Urothelium cell line (cell line): ENCODE measurements at places on chromosomes 4 and X.

DNA sequence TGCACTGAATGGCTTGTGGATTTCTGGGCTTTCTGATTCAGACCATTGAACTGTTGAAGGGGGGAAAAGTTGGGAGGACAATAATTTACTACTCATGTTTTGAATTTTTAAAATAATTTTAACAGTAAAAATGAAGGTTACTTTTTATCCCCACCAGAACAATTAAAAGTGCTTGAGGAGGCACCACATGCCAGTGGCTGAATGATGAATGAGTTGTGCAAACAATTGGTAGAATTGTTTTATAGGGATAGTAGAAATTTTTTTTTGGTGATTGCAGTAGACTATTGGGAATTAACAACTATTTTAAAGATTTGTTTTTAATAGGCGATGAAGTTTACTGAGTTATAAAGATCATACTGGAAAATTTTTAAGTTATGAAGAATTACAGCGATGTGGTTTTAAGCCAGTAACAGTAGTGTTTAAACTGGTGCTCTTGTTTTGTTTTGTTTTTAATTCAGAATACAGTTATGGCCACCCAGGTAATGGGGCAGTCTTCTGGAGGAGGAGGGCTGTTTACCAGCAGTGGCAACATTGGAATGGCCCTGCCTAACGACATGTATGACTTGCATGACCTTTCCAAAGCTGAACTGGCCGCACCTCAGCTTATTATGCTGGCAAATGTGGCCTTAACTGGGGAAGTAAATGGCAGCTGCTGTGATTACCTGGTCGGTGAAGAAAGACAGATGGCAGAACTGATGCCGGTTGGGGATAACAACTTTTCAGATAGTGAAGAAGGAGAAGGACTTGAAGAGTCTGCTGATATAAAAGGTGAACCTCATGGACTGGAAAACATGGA is 2.7 kb downstream of the REST start:
- DNase-seq: no peak

DNA sequence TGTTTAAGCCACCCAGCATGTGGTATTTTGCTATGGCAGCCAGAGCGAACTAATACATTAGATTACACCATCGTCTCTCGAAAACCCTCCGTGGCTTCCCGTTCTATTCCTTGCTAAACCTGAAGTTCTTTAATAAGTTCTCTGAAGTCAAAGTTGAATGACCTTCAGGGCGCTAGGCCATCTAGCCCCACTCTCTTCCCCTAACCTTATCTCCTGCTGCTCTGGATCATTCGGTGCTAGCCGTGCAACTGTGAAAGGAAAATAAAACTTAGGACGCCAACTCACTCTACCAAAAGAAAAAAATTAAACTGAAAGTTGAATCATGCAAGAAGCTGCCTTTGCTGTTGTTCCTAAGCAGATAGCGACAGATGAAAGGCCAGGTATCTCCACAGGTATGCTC is 40.0 kb downstream of the CHRNA9 start:
- no peak for DNase-seq

DNA sequence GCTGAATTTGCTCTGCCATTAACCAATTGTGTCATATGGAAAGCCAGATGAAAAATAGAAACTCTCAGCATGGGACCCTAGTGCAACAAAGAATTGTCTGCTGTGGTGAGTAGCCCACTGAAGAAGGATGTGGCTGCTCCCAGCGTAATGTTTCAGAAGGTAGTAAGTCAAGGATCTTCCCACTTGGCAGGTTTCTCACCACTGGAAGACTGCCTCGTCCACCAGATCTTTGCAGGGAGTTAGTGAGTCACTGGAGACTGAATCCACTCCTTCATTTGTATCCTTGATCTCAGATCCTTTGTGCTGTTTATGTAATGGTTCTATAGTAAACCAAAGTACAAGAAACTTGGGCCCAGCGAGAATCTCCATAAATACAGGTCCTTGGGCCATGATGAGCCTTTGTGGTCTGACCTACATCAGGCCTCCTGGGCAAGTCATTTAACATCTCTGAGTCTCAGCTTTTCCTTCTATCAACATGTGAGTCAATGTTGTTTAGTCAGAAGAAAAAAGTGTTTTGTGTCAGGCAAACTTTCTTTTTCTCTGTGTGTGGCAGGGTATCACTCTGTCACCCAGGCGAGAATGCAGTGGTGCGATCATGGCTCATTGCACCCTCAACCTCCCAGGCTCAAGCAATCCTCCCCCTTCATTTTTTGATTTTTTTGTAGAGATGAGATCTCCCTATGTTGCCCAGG is 78.0 kb upstream of the CCDC160 start:
- DNase-seq: no peak

GRCh38 chr4:156924774-156925315 is 46.8 kb downstream of the PDGFC start:
- DNase-seq: no peak

DNA sequence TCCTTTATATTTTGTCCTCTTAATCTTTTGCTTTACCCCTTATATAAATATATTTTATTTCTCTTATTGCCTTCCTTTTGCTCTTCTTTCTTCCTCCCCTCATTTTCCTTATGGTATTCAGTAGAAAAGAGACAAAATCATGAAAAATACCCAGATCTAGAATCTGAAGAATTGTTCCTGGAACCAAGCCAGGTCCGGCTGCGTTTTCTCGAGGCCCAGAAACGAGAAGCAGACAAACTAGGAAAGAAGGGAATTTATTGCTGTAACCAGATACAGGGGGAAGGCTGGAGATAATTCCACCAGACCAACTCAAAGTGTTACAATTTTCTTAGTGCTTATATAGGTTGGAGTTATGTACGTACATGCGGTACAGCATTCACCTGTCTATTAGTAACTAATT is 328.7 kb downstream of the GABRG1 start:
- DNase-seq: no peak

GRCh38 chr4:97624204-97624603 is 519.1 kb downstream of the STPG2 start:
- no peak for DNase-seq

GRCh38 chr4:17448689-17449088 is 63.2 kb downstream of the QDPR start:
- DNase-seq: no peak

DNA sequence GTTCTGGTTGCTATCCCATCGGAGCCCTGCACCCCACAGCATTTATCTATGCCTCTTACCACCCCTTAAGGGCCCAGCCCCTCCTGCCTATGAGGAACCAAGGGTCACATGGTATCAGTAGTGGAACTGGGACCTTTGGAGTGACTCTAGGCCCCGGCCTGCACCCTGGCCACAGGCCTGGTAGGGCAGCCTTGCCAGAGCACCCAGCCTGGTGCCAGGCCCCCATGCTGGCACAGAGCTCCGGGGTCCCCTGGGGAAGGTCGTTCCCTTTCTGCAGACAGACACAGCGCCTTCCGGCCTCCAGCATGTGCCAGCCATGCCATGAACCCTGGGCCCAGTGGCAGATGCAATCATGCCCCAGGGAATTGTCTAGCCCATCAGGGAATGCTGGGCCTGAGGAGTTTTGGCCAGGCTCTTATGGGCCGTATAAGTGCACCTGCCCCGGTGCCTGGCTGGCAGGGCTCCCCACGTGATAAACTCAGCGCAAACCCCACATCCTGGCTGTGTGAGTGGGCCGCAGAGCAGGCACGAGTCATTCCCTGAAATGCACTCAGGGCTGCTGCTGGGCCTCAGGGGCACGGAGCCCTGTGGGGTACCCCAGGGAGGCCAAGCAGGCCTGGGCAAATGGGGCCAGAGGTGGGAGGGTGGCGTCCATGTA is 19.8 kb upstream of the ADD1 start:
- no peak for DNase-seq

DNA sequence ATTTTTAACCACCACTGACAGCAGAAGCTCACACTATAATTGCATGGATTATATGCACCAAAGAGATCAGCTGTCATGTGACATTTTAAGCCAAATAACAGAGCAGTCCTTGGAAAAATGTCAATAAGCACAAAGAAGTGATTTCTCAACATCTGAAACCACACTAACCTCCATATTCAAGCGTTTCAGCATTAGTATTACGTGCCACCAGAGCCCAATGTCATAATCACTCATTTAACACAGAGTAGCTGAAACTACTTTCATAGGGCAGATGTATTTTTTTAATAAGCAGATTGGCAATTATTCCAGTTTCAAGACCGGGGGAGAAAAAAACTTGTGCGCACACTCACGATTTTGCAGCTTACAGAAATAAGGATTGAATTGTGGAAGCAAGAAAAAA is 76.6 kb downstream of the SH3KBP1 start:
- no peak for DNase-seq

GRCh38 chr4:14679906-14680305 is 322.4 kb upstream of the CPEB2 start:
- DNase-seq: no peak

DNA sequence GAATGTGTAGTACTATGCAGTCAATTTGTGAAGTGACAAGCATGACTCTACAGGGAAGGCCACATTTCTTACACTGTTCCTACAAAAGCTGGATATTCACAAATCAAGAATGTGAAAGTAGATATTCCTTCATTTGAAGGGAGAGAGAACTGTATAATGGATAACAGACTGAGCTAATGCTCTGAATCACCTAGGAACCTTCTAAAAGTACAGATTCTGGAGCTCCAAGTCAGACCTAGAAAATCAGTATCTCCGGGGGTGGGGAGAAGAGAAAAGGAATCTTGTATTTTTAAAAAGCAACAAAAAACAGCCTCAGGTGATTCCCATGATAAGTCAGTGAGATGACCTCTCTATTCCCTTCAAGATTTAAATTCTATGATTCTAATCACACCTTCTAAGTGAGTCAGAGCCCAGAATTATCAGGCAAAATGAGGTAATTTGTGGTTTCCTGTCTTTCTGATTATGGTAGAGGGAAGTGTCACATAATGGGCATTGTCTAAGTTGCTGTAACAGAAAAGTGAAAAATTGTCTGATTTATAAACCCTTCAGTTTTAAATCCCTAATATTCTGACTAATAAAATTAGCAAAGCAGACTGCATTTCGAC is 80.9 kb downstream of the IL21 start:
- DNase-seq: no peak

DNA sequence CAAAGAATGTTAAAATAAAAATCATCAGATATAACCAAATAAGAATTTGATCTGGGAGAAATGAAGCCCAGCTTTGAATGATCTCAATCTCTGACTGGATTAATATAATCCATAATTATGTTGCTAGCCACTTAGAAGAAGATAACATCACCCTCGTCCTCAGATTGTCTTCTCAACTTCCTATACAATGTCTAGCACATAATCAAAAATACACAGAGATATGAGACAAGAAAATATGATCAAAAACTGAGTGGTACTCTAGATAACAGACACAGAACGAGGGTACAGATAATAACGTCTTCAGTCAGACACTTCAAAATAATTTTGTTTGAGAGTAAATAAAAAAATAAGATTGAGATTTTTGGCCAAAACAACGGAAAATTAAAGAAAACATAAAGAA is 47.1 kb downstream of the EVC2 start:
- DNase-seq: no peak

- DNase-seq: no peak
Observed at GRCh38 chr4:99507762-99508161, 3.1 kb upstream of the C4orf17 start.

DNA sequence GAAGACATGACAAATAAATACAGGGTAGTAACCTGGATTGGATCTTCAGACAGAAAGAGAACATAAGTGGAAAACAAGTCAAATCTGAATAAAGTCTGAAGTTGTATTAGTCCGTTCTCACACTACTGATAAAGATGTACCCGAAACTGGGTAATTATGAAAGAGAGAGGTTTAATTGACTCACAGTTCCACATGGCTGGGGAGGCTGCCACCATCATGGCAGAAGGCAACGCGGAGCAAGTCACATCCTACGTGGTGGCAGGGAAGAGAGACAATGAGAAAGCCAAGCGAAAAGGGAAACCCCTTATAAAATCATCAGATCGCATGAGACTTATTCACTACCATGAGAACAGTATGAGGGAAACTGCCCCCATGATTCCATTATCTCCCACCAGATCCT is 82.8 kb downstream of the USP46 start:
- no peak for DNase-seq

- DNase-seq: no peak
Observed at GRCh38 chrX:38923451-38923969, 122.3 kb downstream of the MID1IP1 start.

DNA sequence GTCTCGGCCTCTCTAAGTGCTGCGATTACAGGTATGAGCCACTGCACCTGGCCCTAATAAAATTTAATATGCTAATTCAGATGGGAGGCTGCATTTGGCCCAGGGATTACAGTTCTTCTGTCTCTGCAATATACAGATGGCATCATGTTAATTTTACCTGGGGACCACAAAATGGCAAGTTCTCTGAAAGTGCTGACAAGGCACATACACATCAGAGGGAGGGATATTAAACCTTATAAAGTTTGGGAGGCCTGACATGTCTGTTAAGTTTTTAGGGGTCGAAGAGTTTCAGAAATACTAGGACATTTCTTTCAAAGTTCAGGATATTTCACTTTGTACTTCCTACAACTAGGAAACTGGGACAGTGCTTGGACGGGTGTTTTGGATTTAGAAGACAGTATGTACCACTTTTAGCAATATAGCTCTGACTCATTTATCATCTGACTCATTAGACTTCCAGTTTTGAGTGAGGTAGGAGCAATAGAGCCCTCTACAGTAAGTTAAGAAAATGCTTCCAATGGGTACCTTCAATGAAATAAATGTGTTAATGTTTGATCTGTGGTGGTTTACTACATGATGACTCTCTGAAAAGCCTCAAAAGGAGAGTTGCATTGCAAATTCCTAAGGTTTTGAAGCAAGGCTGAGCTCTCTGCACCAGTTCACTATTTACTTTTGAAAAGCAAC is 981.0 kb upstream of the HS3ST1 start:
- peak; percentile 29 for DNase-seq

DNA sequence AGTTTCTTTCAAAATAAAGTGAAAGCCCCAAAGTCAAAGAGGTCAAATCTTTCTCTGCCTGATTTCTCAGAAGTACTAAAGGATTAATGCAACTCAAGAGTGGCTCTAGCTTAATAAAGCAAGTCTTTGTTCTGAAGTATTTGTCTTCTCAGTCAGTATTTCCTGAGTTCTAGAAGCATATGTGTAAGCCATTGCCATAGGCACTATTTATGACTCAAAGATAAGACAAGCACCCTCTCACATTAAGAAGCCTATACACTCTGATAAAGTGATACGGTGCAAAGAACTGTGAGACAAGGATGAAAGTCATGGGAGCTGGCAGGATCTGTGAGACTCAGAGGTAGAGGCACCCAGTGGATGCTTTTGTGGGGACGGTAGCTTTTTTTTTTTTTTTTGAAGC is 60.9 kb downstream of the AASDH start:
- no peak for DNase-seq

DNA sequence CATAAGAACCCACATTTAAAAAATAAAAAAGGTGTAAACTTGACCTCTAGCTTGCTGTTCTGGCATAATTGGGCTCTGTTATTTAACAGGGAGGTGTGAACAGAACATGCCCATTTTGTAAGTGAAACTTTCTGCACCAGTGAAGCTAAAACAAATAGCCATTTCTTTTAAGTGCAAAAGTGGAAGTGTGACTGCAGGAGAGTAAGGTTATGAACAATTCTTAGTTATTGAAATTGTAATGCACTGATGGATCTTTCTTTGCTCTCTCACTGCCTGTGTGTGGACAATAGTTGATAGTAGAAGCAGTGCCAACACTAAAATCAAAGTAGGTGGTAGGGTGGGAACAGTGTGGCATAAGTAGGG is 12.6 kb downstream of the P2RY10 start:
- DNase-seq: no peak
